ENCODE measurements at places on chromosomes 3 and 15.

DNA sequence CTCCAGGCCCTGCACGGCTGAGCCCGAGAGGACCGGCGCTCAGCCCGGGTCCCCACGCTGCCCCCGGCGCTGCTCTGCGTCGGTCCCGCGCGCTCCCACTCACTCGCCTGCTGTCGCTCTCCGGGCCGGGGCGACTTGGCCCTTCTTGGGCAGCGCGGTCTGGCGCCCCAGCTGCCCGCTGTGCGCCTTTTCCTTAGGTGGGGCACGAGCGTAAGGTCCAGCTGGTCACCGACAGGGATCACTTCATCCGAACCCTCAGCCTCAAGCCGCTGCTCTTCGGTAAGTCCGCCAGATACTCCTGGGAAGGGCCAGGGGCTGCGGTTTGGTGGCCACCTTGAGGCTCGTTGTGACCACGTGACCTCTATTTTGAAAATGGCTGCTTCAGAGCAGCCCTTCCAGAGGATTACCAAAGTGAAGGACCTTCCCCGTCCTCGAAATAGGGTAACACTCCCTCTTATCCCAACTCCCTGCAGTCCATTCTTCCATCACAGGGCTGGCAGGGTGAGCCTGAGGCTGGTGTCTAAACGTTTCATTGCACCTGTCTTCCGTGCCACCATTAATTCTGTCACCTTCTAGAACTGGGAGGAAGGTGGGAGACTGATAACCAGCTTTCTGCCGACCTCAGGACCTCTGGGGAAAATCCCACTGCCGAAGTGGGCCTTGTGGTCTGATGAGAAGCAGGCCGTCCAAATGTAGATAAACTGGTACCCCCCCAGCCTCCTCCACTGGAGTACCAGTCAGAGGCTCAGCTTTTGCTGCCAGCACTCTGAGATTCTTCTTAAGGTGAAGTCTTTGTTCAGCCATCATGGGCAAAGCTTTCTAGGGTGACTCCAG lies 812 bp downstream of the P4HTM start:
- no peak for DNase-seq

- no peak for DNase-seq
Measured at GRCh38 chr3:120441776-120442175, 9.0 kb downstream of the FSTL1 start.

DNA sequence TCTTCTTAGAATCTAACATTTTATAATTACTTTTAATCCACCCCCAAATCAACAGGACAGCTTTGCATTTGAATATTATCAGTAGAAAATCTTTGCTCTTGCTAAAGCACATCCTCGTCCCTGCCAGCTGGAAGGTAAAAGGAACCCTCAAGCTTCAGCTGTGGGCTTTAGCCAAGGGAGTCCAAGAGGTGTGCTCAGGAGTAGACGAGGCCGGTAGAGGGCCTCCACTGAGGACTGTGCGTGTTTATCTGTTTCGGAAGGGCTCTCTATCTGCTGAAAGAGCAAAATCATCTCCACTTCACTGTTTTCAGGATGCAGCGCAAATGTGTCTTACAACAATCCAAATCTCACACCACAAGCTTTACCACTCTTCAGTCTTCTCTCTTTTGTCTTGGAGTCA lies 257.4 kb upstream of the IL12A start:
- DNase-seq: no peak

DNA sequence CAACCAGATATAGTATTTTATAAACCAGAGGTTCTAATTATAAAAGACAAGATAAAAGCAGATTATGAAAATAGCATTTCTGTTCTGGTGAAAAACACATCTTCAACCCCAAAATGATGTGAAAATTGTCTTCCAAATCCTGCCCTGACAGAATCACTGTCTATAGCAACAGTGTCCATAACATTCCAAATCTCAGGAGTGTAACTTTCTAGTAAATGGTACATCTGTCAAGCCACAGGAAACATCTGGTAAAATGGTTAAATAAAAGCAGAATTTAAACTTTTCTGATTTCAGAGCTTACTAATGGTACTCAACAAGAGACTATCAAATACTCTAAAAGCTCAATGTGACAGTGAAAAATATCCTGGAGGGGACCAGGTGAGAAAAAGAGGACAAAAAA lies 60.5 kb downstream of the VGLL4 start:
- DNase-seq: no peak

DNA sequence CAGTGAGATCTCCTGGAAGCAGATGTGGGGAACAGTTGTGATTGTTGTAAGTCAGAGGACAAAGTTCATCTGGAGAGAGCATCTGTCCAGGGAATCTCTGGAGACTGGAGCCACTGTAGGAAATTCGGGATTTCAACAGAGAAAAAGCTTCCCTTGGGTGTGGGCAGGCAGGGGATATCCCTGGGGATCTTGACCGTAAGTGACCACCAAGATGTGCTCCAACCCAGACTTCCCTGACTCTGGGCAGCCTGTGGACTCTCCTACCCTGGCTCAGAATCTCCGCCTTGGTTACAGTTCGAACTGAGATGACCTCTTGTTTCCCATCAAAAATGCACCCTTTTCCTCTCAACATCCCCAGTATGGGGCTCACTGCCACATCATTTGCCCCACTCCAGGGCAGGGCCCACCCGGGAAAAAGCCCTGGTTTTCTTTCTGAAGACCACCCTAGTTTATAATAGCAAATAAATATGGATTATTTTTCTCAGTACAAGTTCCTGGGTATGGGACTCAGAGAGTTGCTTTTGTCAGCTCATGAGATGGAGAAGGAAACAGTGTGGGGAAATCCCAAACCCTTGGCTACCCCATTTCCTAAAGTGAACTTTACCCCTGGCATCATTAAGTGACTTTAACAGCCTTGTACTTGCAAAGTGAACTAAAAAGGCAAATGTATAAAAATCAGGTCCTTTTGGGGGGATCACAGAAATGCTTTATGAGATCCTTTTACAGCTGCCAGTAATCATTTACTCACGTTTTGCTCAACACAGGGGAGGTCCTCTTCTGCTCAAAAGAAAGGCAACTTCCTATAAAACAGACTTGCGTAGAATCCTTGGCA lies 89.9 kb downstream of the CCNL1 start:
- DNase-seq: no peak

DNA sequence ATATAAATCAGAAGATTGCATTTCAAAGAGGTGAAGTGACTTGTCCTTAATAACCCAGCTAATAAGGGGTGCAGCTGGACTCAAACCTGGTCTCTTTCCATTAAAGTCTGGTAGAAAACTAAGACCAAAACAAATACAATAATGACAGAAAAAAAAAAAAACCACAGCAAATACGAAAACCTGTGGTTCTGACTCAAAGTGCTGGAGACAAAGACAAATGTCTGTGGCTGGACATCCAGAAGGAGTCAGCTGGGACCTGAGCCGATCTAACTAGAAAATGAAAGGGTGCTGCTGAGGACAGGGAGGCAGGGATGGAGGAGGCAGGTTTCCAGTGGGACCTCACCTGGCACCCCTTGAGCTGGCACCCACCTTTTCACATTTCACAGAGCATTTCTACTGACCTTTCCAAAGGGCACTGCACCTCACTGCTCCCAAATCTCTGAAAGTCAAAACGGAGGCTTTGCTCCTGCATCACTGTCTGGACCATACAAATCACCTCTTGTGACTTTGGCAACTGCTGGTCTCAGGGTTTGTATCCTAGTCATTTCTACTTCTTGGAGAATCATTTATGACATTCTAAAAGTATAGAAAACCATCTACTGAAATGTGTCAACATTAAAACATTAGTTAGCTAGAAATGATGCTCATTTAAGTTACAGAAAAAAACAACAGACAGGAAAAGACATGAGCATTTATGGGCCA lies 61.7 kb downstream of the CCNL1 start:
- DNase-seq: no peak

GRCh38 chr3:5567113-5567512 lies 379.6 kb downstream of the EDEM1 start:
- DNase-seq: no peak

DNA sequence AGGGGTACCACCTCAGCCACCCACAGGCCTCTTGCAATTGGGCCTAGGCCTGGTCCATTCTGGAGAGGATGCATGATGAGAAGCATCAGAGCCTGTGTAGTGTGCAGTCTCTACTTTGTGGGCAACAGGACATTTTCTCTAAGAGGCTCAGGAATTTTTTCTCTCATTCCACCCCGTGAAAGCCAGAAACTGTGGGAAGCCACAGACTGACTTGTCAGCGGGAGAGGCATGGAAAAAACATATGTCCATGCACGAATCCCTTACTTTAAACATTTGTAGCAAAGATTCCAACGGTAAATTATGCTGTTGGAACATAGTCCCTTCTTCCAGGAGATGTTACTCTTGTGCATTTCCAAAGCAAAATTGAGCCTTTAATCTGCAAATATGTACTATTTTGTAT lies 196.5 kb downstream of the KLHL25 start:
- DNase-seq: no peak

GRCh38 chr15:23385886-23386430 lies 31.4 kb downstream of the GOLGA8S start:
- no peak for DNase-seq

DNA sequence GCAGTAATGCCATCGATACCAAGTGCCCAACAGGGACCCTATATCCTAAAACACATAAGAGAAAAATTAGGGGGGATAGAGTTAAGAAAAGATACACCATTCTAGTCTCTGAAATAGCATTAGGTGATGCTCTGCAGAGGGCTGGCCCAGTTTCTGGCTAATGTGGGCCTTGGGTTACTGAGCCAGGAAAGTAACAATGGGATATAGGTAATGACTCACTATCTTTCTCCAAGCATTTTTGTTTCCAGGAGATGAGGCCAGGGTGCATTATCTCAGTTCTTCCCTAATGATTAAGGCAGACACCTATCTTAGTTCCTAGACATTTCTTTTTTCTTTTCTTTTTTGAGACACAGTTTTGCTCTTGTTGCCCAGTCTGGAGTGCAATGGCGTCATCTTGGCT lies 50.0 kb downstream of the PRKAR2A start:
- DNase-seq: no peak

DNA sequence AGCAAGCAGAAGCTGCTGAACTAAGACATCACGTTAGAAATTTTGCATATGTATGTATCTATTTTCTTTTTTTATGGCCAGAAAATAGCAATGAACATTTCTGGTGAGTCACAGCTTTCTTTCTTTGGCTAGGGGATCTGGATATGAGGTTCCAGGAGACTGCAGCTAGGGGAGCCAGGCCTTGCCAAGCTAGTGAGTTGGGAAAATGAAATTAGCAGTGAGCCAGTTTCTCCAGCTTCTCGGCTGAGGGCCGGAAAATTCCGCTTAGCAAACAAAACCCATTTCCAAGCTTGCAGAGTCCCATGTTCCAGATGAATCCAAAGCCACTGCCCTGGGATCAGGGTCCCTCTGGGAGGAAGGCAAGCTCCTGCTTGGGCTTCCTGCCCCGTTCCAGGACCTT lies 137.6 kb downstream of the SRGAP3 start:
- no peak for DNase-seq

Measured in caudate nucleus (tissue), 63 donors.